ENCODE measurements at places on chromosomes 4 and X.

- DNase-seq, result peak; percentile 42
These were observed 1.2 kb downstream of the CD38 start for GRCh38 chr4:15779306-15779705.

GRCh38 chr4:80814266-80814665, 216.2 kb upstream of the BMP3 start:
- no peak for DNase-seq

GRCh38 chrX:137052643-137053235, 18.9 kb upstream of the GPR101 start:
- no peak for DNase-seq

- DNase-seq, result no peak
These were observed 43.6 kb downstream of the RBM47 start for GRCh38 chr4:40586034-40586433.

DNA sequence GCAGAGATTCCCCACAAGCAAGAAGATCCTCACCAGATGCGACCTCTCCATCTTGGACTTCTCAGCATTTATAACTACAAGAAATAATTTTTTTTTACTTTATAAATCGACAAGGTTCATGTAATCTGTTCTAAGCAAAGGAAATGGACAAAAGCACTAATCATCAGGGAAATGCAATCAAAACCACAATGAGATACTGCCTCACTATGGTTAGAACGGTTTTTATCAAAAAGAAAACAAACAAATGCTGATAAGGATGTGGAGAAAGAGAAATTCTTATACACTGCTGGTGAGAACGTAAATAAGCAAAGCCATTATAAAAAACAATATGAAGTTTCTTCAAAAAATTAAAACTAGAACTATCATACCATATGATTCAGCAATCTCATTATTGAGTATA, 1382.6 kb downstream of the ARAP2 start:
- DNase-seq, result no peak

GRCh38 chr4:109953556-109953955, 40.9 kb downstream of the EGF start:
- no peak for DNase-seq

GRCh38 chr4:26723216-26723615, 137.4 kb upstream of the STIM2 start:
- no peak for DNase-seq
